ENCODE measurements at places on chromosomes 4 and X.

DNA sequence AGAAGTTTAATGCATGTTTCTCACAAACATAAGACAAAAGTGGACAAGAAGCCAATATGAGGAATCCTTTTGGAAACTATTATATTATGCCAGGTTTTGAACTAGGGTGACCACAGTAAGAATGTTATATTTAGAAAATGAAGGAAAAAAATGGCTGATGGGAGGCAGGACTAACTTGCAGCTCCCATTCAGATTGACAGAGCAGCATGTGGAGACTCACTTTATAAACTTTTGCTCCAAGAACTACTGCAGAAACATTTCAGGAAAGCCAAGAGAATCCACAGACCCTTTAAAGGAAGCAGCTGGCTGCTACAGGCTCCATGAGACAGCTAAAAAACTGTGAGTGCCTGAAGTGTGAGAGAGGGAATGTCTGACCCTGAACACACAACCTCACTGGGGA lies 738.6 kb upstream of the GRIA3 start:
- no peak for DNase-seq

DNA sequence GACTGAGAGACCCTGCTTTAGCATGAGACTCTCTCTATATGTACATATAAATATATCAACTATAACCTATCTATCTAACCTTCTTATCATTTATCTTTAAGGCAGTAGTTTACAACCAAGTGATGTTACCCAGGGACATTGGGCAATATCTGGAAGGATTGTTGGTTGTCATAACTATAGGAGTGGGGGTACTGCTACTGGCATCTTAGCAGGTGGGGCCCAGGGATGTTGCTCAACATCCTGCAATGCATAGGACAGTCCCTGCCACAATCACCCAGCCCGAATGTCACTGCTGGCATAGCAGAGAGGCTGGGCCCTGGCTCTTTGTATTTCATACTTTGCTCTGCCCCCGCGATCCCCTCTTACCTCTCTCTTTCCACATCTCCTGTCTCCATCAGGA lies 397.7 kb downstream of the IL15 start:
- no peak for DNase-seq

DNA sequence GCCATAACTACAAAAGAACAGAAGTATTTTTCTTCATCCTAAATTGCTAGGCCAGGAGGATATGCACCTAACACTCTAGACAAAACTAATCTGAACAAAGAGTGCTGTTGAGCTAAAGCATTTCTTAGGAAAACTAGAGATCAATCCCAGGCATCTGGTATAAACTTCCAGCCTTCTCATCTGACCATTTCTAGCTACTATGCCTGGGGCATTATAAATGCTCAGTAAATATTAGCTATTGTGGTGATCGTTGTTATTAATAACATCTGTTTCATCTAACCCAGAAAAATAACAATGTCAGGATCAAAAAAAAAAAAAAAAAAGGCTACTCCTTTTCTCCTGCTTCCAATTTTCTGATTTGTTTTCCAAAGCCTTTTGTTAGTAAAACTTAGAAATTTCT lies 7.7 kb upstream of the SLC10A6 start:
- no peak for DNase-seq

- no peak for DNase-seq
Measured at GRCh38 chrX:119041175-119041574, 31.6 kb upstream of the CT47C1 start.

DNA sequence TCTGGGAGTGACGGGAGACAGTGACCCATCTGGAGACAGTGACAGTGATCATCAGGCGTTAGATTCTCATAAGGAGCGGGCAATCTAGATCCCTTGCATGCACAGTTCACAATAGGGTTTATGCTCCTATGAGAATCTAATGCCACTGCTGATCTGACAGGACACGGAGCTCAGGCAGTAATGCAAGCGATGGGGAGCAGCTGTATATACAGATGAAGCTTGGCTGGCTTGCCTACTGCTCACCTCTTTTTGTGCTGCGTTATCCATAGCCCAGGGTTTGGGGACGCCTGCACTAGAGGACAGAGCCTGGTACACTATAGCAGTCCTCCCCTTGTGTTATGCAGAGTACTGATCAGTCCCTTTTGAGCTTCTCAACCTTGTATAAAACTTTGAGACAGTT lies 23.5 kb downstream of the NFKB1 start:
- DNase-seq: no peak

DNA sequence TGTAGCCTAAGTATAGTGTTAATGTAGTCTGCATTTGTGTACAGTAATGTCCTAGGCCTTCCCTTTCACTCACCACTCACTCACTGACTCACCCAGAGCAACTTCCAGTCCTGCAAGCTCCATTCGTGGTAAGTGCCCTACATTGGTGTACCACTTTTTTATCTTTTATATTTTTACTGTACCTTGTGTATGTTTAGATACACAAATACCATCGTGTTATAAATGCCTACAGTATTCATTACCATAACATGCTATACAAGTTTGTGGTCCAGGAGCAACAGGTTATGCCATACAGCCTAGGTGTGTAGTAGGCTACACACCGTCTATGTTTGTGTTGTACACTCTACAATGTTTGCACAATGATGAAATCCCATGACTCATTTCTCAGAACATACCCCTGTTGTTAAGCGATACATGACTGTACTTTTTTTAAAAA lies 15.4 kb downstream of the TSPAN5 start:
- no peak for DNase-seq

DNA sequence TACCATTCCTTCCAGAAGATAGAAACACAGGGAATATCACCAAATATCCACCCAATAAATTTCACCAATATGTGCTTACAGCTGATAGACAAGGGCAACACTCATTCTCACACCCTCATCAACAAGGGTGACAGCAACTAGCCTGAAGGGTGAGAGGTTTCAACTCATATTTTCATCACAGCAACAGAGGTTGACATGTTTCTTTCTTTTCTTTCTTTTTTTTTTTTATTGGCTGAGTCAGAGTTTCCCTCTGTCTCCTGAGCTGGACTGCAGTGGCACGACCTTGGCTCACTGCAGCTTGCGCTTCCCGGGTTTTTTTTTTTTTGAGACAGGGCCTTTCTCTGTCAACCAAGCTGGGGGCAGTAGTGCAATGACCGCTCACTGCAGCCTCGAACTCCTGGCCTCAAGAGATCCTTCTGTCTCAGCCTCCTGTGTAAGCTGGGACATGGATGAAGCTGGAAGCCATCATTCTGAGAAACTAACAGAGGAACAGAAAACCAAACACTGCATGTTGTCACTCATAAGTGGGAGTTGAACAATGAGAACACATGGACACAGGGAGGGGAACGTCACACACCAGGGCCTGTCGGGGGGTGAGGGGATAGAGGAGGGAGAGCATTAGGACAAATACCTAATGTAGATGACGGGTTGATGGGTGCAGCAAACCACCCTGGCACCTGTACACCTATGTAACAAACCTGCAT lies 27.5 kb upstream of the ASMTL start:
- DNase-seq: no peak

DNA sequence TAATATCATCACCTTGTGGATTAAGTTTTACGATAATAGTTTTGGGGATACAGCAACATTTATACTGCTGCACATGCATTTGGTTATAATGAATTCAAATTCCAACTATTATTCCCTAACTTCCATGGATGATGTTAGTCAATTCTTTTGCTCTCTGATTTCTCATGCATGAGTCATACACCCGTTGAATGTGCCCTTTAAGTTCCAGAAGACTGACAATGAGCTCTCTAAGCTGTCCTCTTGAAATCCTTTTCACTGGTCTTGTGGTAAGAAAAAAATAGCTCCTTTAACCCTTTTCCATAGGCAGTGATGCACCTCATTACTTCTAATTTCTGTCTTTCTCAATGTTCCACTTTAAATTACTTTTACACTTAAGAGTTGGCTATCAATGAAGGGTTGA lies 1095.2 kb upstream of the POU3F4 start:
- no peak for DNase-seq

- peak; percentile 33 for DNase-seq
Measured at GRCh38 chr4:142365391-142365790, 480.7 kb downstream of the INPP4B start.

DNA sequence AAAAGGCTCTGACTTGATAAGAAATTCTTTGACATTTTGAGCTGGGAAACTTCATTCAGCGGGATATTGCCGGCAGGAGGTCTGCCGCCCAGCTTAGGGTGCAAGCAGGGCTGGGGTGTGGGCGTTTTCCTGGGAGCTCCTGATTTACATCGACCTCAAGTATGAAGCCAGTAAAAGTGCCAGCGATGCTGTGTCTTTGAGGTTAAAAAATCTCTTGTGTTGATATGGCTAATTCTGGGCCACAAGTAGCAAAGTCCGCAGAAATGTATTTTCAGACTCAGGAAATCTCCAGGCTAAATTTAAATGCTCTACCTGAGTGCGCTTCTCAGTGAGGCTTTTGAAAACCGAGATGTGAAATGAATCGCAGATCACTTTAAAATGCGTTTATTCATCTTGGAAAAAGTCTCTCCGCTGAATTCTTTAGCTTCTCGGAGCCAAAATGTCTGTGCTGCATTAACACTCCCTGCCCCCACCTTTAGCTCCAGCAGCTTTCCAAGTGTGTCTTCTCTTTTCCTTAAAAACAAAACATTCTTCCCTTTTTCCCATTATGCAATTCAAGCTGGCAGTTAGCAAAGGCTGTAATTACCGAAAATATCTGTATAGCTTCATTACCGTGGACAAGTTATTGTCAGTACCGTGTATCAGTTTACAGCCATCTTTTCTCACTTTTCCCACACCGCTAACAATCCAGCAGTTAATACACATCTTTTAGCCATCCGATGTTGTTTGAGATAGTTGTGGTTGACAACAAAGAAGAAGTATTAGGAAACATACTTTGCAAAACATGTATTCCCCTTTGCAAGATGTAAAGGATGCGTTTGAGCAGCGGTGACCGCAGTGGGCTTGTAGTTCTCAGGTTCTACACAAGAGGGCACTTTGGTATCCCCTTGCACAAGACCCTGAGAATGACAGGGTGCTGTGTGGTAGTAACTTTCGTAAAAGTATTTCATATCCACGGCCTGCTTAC lies 136.0 kb upstream of the STX18 start:
- DNase-seq: no peak

DNA sequence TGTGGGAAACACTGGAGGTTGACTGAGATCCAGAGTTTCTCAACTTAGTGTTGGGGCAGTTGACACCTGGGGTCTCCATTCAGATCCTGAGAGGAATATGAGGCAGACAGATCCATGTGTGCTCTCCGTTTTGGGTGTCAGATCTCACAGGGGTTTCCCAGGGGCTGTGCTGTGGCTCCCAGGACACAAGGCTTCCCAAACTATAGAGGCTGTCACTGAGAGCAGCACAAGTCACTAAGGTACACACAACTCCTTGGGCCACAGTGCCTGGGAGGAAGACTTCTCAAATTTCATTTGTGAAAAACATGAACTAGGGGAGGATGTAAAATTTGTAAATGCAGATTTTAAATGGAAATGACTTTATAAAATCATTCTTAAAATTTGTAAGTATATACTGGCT lies 363.6 kb downstream of the FBXO8 start:
- no peak for DNase-seq

DNA sequence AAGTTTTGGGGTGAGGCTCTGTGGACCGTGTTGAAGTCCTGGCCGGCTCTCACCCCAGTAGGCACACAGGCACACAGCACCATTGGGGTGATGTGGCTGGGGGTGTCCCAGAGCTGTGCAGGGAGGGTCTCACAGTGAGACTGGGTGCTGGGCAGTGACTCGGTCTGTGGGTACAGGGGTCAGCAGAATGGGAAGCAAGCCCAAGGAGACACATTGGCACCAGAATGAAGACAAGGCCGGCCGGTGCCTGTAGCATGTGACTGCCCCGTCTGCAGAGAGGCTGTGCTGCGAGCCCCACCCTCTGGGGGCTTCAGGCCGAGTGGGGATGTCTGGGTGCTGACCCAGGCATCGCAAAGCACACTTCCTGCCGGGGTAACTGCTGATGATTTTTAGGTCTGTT lies 5.2 kb downstream of the MAEA start:
- no peak for DNase-seq

- DNase-seq: no peak
Measured at GRCh38 chrX:103823591-103823990, 8.5 kb downstream of the RAB9B start.

All from NCI-H446 (cell line).